ENCODE measurements at places on chromosomes 2 and 18.

- DNase-seq = peak; percentile 11
Observed at GRCh38 chr18:49898421-49898820, 85.1 kb upstream of the ACAA2 start.

DNA sequence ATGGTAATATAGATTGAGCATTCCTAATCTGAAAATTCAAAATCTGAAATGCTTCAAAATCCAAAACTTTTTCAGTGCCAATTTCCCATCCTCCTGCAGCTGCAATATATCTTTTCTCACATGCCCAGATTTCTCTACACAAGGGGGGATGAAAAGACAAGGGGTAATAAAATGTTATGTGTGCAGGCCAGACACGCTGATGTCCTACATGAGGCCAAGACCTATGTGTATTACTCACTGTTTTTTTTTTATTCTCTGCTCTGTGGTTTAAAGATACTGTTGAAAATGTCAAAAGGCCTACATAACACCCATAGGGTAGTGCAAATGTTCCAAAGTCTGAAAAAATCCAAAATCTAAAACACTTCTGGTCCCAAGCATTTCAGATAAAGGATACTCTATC, 41.2 kb upstream of the CWC22 start:
- DNase-seq = no peak

DNA sequence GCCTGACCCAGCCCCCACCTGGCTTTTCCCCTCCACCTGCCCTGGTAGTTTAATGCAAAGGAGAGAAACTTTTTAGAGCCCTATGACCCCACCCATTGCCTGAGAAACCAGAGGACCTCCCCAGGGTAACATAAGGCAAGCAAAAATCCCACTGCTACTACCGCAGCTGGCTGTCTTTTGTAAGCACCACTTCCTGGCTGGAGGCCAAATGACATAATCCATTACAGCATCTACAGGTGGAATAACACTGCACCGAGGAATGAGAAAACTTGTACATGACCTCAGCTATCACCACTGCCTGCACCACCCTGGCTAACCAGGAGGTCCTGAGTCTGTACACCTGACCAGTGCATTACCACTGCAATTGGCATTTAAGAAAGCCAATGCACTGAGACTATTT, 149.6 kb upstream of the GALNT5 start:
- DNase-seq = no peak

GRCh38 chr2:204794624-204795023, 249.3 kb downstream of the PARD3B start:
- no peak for DNase-seq

DNA sequence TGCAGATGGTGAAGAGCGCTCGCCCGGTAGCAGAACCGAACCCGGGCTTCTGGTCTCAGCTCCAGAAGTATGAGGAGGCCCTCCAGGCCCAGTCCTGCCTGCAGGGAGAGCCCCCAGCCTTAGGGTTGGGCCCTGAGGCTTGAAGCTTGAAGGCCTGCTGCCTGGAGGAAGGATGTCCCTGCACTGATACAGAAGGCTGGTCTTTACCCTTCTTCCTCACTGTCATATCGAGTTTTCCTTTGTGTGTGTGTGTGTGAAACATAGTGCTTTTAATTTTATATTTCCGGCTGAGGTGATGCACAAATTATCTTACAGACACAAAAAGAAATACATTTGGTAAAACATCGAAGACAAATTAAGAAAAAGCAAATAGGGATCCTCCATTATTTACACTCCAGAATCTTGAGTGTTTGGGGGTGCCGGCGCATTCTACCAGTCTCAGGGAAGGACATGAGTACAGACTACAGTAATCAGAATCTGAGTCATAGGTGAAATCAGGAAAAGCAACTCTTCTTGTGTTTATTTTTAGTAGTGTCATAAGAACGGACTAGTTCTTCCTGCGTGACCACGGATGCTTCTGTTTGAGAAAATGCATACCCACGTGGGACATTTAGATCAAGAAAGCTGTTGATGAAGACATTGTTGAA, 1.3 kb downstream of the DUSP28 start:
- no peak for DNase-seq

DNA sequence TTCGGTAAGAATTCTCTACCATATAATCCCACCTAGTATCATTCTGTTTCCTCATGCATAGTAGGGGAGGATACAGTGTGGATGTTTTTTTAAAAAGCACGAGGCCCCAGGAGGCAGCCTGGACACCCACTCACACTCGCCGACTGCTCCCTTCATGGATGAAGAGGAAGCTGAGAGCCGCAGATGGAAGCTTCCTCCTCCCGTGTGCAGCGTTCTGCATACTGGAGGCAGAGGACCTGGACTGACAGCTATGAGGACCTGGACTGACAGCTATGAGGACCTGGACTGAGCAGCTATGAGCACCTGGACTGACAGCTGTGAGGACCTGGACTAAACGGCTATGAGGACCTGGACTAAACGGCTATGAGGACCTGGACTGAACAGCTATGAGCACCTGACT, 234.4 kb downstream of the NDUFA10 start:
- DNase-seq = no peak

DNA sequence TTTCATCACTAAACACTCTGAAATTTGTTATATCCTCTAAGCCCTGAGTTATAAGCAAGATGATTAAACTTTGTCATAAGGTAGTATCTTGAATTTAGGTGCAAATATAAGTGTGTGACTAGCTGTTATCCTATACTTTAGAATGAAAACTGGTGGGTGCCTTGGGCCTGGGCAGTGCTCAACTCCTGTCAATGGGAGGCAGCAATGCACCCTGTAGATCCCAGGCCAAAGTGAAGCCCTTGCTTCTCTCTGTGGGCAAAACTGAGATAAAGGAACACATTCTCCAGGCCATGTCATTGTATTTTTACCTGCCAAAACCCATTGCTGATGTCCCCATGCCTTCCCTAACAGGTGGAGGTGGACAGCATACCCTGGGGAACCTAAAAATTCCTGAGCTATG, 525.2 kb downstream of the TNS1 start:
- no peak for DNase-seq

GRCh38 chr2:51025906-51026555, 5.9 kb downstream of the NRXN1 start:
- DNase-seq = no peak

DNA sequence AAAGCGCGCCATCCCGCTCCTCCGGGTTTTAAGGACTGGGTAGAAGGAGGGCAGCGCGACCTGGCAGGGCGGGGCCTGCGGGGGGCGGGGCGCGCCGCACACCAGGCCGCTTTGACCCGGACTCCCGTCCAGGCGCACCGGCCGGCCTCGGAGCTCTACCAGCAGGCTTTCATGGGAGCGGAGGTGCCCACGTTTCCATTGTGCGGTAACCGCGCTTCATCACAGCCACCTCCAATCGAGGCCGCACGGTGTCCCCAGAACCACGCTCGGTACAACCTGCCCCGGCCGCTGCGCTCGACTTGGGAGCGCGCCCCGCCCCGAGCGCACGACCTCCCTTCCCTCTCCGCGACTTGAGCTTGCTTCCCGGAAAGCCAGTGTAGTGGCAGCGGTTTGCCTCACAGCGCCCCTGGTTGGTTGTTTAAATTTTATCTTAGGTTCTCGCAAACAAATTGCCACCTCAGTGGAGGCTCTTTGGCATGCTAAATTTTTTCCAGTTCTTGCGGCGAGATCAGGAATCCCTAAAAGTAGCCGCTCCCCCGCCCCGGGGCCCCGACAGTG, 280 bp upstream of the CYP1B1 start:
- peak; percentile 50 for DNase-seq

GRCh38 chr18:47558110-47558750, 306.8 kb upstream of the SKOR2 start:
- DNase-seq = no peak

Measured in activated CD8-positive, alpha-beta memory T cell treated with anti-CD3 and anti-CD28 coated beads for 48 hours (primary cell).